Activated CD4-positive, CD25-positive, alpha-beta regulatory T cell (primary cell): ENCODE measurements at places on chromosomes 11 and 22.

DNA sequence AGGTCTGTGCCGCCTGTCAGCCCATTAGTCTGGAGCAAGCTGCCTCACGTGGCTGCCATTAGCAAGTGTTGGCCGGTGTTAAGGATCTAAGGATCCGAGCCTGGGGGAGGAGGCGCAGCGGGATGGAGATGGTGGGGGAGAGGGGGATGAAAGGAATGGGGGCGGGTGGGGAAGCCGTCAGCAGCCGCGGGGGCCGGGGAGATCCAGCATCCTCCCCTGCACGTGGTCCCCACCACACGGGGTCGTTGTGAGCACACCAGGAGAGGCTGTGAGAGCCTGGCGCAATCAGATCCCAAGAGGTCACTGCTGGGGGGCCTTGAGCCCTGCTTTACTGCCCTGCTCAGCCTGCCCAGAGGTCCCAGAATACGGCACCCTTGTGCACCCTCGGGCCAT lies 7.3 kb downstream of the CABP7 start:
- DNase-seq: no peak

- DNase-seq: no peak
These were observed 154.7 kb downstream of the BARX2 start for GRCh38 chr11:129530154-129530895.

DNA sequence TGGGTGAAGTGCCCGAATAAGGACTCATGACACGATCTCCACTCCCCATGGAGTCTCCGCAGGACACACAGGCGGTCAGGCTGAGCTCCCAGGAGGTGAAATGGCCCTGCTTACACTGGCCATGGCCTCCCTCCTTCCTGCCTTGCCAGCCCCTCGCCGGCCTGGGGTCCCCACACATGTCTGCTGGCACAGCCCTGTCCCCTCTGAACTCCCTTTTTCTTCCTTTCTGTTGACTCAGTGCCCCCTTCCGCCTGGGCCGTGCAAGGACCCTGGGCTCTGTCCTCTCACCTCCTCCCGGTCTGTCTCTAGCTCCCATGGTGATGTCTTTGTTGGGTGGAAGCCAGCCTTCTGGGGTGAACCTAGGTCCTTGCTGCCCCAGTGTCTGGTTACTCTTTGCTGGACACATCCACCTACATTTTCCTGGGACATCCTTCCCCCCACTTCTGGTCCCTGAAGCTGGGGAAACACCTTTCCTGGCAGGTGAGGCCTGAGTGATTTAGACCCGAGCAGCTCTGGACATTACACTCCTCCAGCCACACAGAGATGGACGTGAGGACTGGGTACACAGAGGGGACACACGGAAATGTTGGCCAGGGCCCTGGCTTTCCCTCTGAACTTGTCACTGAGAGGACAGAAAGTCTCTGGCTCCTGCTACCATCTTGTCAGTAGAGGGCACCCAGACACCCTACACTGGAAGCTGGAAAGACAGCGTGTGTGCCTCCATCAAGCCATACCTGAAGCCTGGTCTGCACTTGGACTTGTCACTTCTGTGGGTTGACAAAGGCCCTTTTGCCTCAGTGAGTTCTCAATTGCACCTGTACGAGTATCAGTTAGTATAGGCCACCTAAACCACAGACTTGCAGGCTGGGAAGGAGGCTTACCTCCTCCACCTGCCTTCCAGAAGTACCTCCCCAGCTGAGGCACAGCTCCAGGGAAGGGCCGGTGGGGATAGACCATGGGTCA lies 864.3 kb downstream of the TBC1D22A start:
- no peak for DNase-seq

DNA sequence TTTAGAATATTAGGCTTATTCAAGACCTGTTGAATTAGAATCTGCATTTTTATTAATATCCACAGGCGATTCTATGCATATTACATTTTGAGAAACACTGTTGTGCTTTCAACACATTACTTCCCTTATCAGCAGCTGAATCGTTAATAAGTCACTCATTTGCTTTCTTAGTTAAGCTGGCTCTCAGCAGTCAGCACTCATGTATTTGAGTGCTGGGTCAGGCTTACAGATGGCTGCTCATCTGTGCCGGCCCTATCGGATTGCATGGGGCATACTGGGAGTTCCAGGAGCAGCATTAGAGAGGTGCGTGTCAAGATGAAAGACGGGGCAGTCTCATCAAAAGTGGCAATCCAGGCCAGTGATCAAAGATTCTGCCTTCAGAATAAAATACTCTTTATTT lies 10.8 kb upstream of the OR51L1 start:
- DNase-seq: no peak

DNA sequence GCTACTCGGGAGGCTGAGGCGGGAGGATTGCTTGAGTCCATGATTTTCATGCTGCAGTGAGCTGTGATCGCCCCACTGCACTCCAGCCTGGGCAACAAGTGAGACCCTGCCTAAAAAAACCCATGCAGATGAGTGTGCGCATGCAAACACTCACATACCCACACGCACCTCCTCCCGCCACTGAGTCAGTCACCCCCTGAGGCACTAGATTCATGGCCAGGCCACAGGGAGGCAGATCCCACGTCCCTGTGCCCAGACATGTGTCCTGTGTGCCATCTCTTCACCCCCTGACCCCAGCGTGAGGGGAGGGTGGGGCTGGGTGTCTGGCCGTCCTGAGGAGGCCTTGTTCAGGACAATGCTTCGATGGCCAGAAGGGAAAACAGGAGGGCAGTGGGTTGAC lies 15.5 kb downstream of the RELT start:
- no peak for DNase-seq
